ENCODE measurements at places on chromosomes 5 and 9.

DNA sequence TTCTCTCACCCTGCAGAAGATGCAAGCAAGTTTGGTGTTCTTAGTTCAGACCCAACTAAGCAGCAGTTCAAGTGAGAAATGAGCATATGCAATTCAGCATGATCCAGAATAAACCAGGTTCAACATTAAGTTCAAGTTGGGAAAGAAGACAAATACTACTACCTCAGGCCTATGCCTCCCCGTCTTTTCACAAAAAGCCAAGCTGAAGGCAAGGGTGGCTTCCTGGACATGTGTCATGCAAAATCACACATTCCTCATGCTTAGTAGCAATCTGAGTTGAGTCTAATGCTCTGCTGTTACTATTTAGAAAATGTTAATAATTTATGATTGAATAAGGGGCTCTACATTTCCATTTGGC is 453.4 kb upstream of the GRAMD2B start:
- no peak for DNase-seq

- no peak for DNase-seq
Measured at GRCh38 chr9:93807166-93808074, 147.7 kb downstream of the BARX1 start.

- no peak for DNase-seq
Measured at GRCh38 chr5:137752905-137753690, 1.1 kb downstream of the HNRNPA0 start.

GRCh38 chr5:135063511-135064234 is 29.6 kb upstream of the PITX1 start:
- no peak for DNase-seq

DNA sequence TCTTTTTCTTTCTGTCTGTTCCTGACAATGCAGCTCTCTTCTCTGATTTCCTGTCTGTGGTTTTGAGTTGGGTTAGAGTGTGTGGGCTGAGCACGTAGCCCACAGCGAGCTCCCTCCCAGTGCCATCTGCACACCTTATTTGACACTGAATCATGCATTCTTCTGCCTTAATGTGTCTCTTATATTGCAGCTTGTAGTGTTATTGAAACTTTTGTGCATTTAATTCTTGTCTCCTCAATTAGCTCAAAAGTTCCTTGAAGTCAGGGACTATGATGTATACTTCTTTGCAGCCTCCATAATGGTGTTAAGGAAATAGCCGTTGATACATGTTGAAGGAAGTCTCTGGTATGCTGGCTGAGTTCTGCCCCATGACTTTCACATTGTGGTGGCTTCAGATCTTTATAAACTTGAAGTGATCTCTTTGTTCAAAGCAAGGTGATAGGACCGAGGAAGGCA is 576.2 kb upstream of the CLINT1 start:
- DNase-seq = no peak
